ENCODE measurements at places on chromosomes 13 and 19.

- H3K36me3 ChIP-seq, result no peaks in the 10 kb centered on the region
- no peak overlapping the region for H3K27ac ChIP-seq
- H3K4me3 ChIP-seq, result no peak overlapping the region
- H3K27me3 ChIP-seq, result no peaks in the 10 kb centered on the region
- no peaks in the 10 kb centered on the region for H3K4me1 ChIP-seq
- no peak for DNase-seq
These were observed 1501.6 kb upstream of the MIR17HG start for GRCh38 chr13:89845874-89846273.

DNA sequence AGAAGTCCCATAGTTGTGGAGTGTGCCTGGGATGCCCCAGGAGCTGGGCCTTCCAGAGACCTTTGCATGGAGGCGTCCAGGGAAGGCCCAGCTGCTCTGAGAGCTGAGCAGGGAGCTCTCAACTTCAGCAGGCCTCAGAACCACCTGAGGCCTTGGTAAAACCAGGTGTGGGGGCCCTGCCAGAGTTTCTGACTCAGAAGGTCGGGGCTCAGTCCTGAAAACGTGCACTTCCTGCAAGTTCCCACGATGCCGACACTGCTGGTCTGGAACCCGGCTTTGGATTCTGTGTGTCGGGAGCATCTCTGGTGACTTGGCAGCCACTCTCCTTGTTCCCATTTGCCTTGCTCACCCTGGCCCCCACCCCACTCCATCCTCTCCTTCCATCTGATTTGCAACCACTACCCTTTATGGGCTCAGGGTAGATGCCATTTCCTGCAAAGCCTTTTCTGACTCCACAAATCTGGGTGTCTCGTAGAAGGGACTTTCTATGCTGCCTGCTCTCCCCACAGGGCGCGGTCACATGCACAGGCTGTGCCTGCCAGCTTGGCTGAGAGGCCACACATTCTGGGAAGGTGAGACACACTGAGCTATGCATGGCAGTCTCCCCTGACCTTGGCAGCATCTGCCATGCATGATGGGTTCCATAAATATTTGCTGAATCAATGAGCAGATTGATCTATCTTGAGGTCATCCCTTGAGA is 244.7 kb downstream of the COL4A1 start:
- H3K4me1 ChIP-seq, result no peaks in the 10 kb centered on the region
- DNase-seq, result peak; percentile 23
- H3K27ac ChIP-seq, result no peak overlapping the region
- H3K27me3 ChIP-seq, result no peaks in the 10 kb centered on the region
- no peaks in the 10 kb centered on the region for H3K36me3 ChIP-seq

DNA sequence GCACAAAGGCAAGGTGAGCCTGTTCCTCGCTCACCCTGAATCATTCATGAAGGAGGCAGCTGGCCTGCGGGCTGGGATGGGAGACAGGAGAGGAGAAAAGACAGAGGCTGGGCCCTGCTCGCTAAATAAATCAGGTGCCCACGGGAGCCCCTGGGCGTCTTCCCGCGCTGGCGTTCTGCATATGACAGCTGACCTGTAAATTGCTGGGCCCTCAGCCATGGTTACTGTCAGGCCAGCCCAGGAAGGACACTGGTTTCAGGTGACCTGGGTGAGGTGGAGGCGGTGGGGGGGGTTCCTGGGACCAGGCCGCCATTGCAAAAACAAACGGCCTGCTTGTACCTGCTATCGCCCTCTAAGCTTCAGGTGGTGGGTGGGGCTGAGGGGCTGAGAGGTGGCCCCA is 3.4 kb upstream of the PTBP1 start:
- H3K4me1 ChIP-seq, result peaks cover 56% of the 10 kb centered on the region
- DNase-seq, result no peak
- H3K4me3 ChIP-seq, result no peak overlapping the region
- no peaks in the 10 kb centered on the region for H3K36me3 ChIP-seq
- no peaks in the 10 kb centered on the region for H3K27me3 ChIP-seq

- DNase-seq, result no peak
- no peak overlapping the region for H3K4me3 ChIP-seq
- H3K4me1 ChIP-seq, result peaks cover 42% of the 10 kb centered on the region
- H3K27me3 ChIP-seq, result no peaks in the 10 kb centered on the region
These were observed 95.1 kb downstream of the ATP11A start for GRCh38 chr13:112784811-112785482.

GRCh38 chr13:84542348-84542747 is 660.1 kb upstream of the SLITRK1 start:
- DNase-seq, result no peak
- H3K27me3 ChIP-seq, result no peaks in the 10 kb centered on the region
- H3K27ac ChIP-seq, result no peak overlapping the region
- no peaks in the 10 kb centered on the region for H3K36me3 ChIP-seq
- H3K4me1 ChIP-seq, result no peaks in the 10 kb centered on the region

DNA sequence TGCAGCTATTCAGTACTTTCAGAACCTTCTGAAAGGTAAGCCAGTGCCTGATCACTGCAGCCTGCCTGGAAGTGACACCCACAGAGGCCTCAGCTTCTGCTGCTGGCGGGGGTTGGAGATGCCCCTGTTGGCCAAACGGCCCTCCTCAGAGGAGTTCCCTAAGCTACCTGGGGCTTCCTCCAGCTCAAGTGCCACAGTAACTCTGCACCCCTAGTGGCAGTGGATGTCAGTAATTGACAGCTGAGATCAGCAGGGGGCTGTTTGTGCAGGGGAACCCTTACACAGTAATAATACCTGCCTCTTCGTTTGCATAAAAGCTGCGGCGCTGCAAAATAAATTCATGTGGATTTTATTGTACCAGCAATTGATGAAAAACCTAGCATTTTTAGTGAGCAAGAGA is 28.9 kb downstream of the TDRD12 start:
- H3K36me3 ChIP-seq, result no peaks in the 10 kb centered on the region
- H3K27me3 ChIP-seq, result no peaks in the 10 kb centered on the region
- H3K4me1 ChIP-seq, result no peaks in the 10 kb centered on the region
- DNase-seq, result no peak
- no peak overlapping the region for H3K27ac ChIP-seq

- no peak overlapping the region for H3K4me3 ChIP-seq
- H3K4me1 ChIP-seq, result peaks cover 19% of the 10 kb centered on the region
- no peak for DNase-seq
- no peak overlapping the region for H3K27ac ChIP-seq
- H3K27me3 ChIP-seq, result no peaks in the 10 kb centered on the region
These were observed 1.5 kb upstream of the CGB7 start for GRCh38 chr19:49059053-49059452.

DNA sequence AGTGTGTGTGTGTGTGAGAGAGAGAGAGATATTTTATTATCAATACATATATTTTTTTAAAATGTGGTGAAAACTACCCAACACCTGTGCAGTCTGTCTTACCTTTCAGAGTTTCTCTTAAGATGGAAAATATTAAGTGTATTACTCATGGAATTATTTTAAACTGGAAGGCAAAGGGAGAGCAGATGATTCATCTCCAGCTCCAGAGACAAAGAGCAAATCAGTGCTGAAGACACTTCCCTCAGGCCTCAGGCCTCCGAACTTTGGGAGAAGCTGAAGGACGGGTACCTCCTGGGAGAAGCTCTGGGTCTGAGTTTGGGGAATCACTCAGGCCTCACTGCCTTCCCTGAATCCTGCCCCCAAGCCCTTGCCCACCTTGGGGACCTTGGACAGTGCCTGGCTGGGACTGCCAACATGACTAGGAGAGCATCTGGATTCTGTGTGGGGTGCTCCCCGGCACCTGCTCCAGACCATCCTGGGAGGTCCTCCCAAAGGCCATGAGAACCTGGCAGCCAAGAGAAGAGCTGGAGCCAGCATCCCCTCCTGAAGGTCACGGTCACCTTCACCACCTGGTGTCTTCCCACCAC is 170.4 kb upstream of the UBL3 start:
- H3K27me3 ChIP-seq, result no peaks in the 10 kb centered on the region
- no peak overlapping the region for H3K4me3 ChIP-seq
- H3K36me3 ChIP-seq, result no peaks in the 10 kb centered on the region
- no peaks in the 10 kb centered on the region for H3K4me1 ChIP-seq
- no peak for DNase-seq

DNA sequence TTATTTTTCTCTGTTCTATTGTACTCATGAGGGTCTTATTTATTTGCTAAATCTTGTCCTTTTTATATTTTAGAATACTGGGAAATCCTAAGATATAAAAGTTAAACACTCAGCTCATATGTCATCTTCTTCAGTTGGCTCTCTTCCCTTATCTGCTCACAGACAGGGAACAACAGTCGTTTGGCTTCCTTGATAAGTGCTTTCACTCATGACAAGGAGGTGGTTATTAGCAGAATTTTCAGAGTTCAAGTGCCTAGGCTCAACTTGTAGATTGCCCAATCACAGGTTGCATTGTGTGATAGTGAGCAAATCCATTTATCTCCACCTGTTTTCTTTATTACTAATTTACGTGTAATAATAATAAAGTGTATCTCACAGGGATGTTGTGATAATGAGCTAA is 620.3 kb upstream of the PCDH20 start:
- no peaks in the 10 kb centered on the region for H3K4me1 ChIP-seq
- no peak overlapping the region for H3K27ac ChIP-seq
- H3K27me3 ChIP-seq, result no peaks in the 10 kb centered on the region
- H3K36me3 ChIP-seq, result no peaks in the 10 kb centered on the region
- DNase-seq, result no peak

- no peaks in the 10 kb centered on the region for H3K36me3 ChIP-seq
- no peaks in the 10 kb centered on the region for H3K4me1 ChIP-seq
- DNase-seq, result no peak
These were observed 199.6 kb downstream of the KLF5 start for GRCh38 chr13:73258406-73258805.

GRCh38 chr19:3914199-3914598 is 18.7 kb upstream of the NMRK2 start:
- H3K4me3 ChIP-seq, result no peak overlapping the region
- no peaks in the 10 kb centered on the region for H3K27me3 ChIP-seq
- H3K27ac ChIP-seq, result no peak overlapping the region
- H3K4me1 ChIP-seq, result no peaks in the 10 kb centered on the region
- H3K36me3 ChIP-seq, result no peaks in the 10 kb centered on the region
- no peak for DNase-seq

GRCh38 chr19:2524361-2524839 is 48.5 kb downstream of the GADD45B start:
- no peak overlapping the region for H3K27ac ChIP-seq
- H3K36me3 ChIP-seq, result no peaks in the 10 kb centered on the region
- no peak overlapping the region for H3K4me3 ChIP-seq
- H3K4me1 ChIP-seq, result peaks cover 6% of the 10 kb centered on the region

GRCh38 chr13:32017474-32017873 is 14.1 kb upstream of the FRY start:
- no peak for DNase-seq
- no peak overlapping the region for H3K4me3 ChIP-seq
- no peaks in the 10 kb centered on the region for H3K27me3 ChIP-seq
- H3K27ac ChIP-seq, result no peak overlapping the region

GRCh38 chr13:99154064-99154463 is 46.6 kb upstream of the UBAC2 start:
- no peaks in the 10 kb centered on the region for H3K36me3 ChIP-seq
- no peak overlapping the region for H3K4me3 ChIP-seq
- no peaks in the 10 kb centered on the region for H3K27me3 ChIP-seq
- DNase-seq, result no peak

GRCh38 chr19:7200736-7201135 is 93.5 kb downstream of the INSR start:
- H3K4me1 ChIP-seq, result peaks cover 16% of the 10 kb centered on the region
- no peak overlapping the region for H3K27ac ChIP-seq
- H3K4me3 ChIP-seq, result no peak overlapping the region

DNA sequence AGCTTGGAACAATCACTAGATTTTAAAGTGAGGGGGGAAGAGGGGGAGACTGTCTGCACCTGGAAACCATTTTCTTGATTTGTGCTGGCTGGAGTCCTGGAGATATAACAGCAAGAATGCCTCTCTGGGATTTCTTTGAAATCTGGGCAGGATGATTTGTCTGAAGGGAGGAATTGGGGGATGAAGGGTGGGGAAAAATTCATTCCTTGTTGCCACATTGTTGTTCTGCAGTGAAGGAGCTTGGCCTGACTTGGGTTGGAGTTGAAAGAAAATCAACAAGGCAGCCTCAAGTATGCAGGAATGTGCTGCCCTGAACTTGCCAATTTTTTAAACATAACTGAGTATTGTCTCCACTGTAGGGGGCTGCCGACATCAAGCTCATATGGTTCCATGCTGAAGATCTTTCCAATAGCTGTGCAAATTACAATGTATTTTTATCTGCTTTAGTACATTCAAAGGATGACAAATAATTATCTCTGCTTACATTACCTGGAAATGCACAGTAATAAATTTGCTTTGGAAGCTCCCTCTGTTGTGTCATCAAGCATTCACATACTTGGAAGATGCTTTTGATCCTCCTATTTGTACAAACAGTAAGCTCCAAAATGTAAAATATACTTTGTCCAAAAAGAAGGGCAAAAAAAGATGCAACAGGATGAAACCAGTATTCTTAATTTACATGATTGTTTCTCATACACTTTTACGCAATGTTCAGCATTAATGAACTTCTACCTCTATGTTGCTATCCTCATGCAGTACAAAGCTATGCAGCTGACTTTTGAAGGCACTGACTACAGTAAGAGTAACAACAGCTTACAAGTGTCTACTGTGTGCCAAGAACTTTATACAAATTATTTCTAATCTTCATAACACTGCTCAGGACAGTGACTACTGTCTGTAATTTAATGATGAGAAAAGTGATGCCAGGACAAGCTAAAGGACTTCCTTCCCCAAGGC is 627.9 kb upstream of the KLF12 start:
- no peak for DNase-seq
- no peaks in the 10 kb centered on the region for H3K27me3 ChIP-seq
- H3K4me3 ChIP-seq, result no peak overlapping the region
- no peaks in the 10 kb centered on the region for H3K4me1 ChIP-seq
- no peak overlapping the region for H3K27ac ChIP-seq

DNA sequence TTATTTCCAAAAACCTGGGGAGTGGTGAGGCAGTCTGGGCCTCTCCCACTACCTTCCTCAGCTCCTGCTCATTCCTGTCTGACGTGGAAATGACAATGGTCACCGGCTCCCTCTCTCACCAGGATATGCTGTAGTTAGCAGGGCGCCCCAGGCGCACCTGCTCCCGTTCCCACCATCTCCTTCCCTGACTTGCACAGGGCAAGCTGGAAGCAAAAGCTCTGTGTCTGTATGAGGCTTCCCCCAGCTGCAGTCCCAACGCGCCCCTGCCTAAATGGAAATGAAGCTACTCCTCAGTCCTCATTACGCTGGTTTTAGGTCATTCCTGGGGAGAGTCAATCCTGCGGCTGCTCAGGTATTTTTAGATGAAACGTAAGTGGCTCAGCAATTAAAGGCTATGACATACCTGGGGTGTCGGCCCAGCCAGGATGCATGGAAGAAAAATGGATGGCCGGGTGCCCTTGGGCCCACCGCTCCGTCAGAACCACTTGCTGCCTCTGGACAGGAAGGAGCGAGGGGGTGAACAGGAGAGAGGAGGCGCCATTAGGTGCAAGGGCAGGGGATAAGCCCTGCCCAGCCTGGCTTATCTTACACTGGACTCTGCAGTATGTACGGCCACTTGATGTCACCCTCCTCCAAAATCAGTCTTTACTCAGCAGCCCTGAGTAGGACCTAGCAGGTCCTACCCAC is 32.4 kb downstream of the DHRS12 start:
- H3K27me3 ChIP-seq, result no peaks in the 10 kb centered on the region
- H3K4me1 ChIP-seq, result peaks cover 15% of the 10 kb centered on the region
- no peak overlapping the region for H3K27ac ChIP-seq

DNA sequence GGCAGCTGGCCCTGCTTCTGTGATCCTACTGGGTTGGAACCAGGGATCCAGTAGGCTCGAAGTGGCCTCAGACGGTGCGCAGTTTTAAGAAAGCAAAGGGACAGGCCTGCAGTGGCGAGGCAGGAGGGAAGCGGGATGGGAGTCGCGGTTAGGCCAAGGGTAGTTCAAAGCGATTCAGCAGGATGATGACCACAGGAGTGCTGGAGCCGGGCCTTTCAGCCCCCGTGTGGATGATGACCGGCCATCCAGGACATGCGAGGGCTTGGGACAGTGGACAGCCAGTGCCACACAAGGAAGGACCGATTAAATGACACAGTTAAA is 854 bp downstream of the RNASEH2B start:
- peaks cover 23% of the 10 kb centered on the region for H3K4me1 ChIP-seq
- H3K27me3 ChIP-seq, result no peaks in the 10 kb centered on the region
- no peaks in the 10 kb centered on the region for H3K36me3 ChIP-seq
- peak overlapping the region; percentile 82 for H3K4me3 ChIP-seq
